ENCODE measurements at places on chromosomes 1 and 21.

GRCh38 chr1:6179564-6180175, 451 bp downstream of the CHD5 start:
- DNase-seq: no peak

- DNase-seq: no peak
Observed at GRCh38 chr1:239999170-239999569, 92.5 kb upstream of the FMN2 start.

GRCh38 chr1:37315371-37315846, 159.0 kb upstream of the ZC3H12A start:
- DNase-seq: no peak

DNA sequence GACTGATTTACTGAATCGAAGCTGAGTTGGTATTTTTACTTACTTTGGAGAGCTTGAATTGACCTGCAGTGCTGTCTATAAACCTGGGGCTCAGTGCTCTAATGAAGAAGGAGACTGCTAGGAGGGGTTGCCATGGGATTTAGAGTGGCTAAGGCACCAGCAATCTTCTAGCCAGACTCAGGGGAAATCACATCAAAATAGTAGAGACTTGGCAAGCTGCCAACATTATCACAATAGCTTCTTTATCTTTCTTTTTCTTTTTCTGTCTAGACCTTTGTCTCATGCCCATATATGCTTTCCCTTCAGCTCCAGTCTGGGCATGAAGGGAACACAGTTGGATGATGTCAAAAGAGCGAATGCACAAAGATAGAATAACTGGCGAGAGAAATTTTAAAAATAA, 301.1 kb upstream of the DPYD start:
- DNase-seq: peak; percentile 50

- DNase-seq: no peak
Observed at GRCh38 chr1:209705033-209705598, 470 bp downstream of the HSD11B1 start.

- DNase-seq: no peak
Observed at GRCh38 chr1:243267471-243267880, 11.6 kb downstream of the SDCCAG8 start.

GRCh38 chr1:15692121-15692682, 8.1 kb downstream of the PLEKHM2 start:
- no peak for DNase-seq

- no peak for DNase-seq
Observed at GRCh38 chr1:4447778-4448420, 206.5 kb upstream of the AJAP1 start.

- DNase-seq: no peak
Observed at GRCh38 chr21:40675017-40675416, 171.9 kb downstream of the DSCAM start.

DNA sequence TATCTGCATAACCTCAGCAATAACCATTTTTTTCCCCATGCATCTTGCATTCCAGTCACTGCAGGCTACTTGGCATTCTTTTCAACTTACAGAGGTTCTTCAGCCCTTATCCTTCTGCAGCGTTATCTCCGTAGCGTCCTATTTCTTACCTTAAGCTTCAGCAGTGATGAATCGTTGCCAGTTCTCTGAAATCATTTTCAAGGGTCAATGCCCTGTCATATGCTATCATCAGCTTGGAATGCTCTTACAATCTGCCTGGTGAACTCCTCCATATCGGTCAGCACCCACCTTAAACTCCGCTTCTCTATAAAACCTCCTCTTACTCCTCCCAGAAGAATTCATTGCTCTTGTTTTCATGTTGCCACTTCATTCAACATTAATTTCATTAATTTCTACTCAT, 105.1 kb upstream of the DPH5 start:
- peak; percentile 77 for DNase-seq

DNA sequence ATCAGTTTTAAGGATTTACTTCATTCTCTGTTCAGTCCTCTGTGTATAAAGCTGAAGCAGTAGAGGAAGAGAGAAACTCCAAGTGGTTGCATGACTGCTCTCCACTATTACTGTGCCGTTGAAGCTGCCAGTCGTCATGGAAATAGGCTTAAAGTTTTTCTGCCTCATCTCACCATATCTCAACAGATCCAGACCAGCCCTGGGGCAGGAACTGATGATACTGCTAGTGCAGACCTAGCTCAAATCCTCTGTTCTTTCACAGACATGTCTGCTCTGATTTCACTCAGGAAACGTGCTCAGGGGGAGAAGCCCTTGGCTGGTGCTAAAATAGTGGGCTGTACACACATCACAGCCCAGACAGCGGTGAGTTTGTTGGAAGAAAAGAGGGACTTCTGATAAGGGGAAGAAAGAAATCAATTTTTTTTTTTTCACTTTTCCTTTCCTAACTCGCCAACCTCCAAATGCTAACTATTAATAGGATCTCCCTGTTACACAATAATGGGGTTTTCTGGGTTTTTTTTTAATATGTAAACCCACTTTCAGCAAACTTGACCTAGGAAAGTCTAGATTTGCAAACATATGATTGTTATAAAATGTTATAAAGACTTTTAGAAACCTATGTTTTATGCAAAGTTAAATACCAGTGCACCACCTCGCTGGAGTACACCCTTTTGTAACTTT, 22.2 kb upstream of the STRIP1 start:
- DNase-seq: no peak

GRCh38 chr1:169681140-169681539, 30.3 kb downstream of the SELL start:
- DNase-seq: no peak

DNA sequence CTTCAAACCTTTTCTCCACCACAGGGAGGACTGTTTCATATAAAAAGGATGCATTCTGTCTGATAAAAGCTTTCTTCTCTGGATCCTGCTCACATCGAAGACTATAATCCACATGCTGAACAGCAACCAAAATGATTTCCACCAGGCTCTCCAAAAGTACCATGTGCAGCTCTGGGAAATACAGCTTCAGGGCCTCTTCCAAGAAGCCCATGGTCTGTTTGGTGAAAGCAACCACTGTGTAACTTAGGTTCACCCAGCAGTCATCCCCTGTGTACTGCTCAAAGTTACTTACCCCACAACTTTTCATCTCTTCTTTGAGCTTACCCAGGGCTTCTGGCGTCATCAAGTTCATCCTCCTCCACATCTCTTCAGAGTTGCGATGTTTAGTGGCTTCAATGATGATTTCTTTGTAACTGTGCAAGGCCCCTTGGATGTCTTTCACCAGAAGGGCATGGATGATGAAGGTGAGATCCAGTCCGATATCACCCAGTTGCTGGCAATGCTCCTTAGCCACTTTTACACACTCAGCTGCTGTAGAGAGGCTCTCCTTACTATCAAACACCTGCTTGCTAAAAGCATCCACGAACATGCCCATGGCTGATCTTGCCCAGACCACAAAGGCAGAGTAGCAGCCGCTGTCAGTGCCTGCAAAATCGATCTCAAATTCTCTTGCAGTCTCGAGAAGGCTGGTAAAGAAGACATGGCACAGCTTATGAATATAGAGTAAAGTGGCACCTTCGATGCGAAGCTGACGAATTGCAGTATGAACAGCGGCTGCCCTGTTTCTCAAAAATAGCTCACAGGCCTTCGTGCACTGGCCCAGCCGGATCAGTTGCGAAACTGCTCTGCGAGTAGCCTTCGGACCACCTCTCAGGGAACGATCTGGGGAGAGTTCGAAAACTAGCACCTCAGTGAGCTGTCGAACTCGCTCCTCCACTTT, 1.7 kb downstream of the EXOC8 start:
- DNase-seq: no peak

- DNase-seq: no peak
Observed at GRCh38 chr1:43803105-43803504, 95.8 kb downstream of the ST3GAL3 start.

DNA sequence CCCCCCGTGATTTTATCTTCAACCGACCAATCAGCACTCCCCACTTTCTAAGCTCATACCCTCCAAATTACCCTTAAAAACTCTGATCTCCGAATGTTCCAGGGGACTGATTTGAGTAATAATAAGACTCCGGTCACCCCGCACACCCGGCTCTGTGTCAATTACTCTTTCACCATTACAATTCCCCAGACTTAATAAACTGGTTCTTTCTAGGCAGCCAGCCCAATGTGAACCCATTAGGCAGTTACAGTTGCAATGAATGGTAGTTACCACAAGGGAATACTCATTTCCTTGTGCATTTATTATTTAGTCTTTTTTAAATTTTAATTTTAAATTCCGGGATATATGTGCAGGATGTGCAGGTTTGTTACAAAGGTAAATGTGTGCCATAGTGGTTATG, 177.9 kb downstream of the HFM1 start:
- no peak for DNase-seq

DNA sequence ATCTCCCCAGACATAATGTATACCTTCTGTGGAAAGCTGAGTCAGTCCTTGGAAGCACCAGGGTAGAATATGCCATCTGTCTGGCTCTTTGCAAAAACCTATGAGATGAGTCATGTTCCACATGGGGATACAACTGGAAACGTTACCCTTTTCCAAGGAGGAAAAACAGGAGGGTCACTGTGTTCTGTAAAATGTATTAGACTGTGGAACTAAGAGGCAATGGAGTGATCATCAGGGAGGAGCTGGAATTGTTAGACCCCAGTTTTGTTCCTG, 16.1 kb upstream of the PSMD4 start:
- peak; percentile 91 for DNase-seq

DNA sequence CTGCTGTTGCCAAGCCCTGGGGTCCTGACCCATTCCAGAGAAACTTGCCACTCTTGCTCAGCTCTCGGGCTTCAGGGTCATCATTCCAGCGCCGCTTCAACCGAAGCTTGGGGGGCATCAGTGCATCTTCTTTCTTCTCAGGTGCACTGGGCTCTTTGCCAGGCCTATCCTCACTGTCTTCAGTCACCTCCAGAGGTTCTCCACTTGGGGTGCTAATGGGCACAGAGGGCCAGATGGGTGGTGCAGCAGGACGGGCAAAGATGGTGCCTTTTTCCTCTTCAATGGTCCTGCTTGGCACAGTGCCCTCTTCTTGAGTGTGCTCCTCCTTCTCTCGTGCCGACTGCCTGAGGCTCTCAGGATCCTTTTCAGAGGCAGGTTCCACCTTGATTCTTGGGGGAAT, 13.3 kb downstream of the ETV3 start:
- no peak for DNase-seq

DNA sequence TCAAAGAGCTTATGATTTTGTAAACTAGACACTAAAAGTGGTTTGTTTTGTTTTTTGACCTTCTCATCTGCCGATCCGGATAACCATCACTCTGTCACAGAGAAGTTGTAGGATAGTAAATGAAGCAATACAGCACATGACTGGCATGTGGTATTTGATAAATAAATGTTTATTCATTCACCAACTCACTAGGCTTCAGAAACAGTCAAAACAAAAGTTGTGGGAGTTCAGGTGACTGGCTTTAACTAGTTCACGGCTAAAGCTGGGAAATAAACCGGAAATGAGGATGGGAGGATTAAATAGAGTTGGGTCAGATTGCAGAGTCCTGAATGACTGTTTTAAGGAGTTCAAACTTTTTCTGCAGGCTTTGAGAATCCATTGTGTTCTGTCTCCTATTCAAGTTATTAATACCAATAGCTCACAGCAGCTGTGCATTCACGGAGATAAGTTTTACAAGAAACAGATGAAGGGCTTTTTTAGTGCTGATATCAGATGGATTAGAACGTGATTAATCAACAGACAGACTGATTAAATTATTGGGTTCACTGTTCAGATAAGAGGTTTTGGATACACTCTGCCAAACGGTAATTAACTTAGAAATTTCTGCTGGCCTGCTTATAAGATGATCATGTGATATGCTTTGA, 463.3 kb downstream of the DPYD start:
- DNase-seq: no peak

DNA sequence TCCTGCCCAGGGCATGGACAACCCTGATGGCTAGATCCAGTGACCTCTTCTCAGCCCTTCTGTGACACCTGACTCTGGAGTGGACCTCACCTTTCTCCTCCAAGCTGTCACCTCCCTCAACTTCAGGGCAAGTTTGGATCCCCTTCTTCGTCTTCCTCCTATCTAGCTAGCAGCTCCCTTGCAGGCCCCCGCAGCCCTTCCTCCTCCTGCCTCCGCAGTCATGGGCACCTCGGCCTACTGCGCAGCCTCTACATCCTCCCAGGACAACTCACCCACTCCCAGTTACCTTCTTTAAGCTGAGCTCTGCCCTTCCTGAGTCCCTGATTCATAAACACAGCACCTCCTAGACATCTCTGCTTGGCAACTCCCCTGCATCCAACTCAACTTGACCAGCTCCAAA, 61.3 kb upstream of the ID3 start:
- no peak for DNase-seq

GRCh38 chr1:214524824-214525223, 26.6 kb downstream of the PTPN14 start:
- peak; percentile 65 for DNase-seq

GRCh38 chr1:37602750-37603694, 7.3 kb upstream of the GNL2 start:
- no peak for DNase-seq

- DNase-seq: peak; percentile 47
Observed at GRCh38 chr1:119008483-119009311, 20.6 kb upstream of the TBX15 start.

DNA sequence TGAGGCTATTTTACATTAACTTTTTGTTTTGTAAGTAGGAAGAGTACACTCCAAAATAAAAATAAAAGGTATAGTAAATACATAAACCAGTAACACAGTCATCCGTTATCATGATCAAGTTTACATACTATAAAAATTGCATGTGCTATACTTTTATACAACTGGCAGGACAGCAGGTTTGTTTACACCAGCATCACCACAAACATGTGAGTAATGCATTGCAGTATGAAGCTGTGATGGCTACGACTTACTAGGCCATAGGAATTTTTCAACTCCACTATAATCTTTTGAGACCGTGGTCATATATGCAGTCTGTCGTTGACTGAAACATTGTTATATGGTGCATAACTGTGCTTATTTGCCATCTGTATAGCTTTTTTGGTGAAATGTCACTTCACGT, 106.2 kb downstream of the CENPF start:
- no peak for DNase-seq

- DNase-seq: no peak
Observed at GRCh38 chr1:18434041-18434440, 46.7 kb upstream of the KLHDC7A start.

DNA sequence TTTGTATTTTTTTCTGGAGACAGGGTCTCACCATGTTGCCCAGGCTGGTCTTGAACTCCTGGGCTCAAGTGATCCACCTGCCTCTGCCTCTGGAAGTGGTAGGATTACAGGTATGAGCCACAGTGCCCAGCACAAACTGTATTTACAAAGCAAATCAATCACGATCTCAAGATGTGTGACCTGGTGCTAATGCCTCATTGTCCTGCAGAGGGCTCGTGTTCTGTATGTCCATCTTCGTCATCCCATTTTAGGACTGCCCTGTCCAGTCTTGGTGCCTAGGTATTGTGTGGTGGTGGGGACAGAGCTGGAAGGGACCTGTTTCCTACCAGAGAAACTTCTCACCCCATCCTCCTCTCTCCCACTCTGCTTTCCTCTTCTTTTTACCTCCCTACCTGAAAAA, 20.2 kb downstream of the PROK1 start:
- no peak for DNase-seq

DNA sequence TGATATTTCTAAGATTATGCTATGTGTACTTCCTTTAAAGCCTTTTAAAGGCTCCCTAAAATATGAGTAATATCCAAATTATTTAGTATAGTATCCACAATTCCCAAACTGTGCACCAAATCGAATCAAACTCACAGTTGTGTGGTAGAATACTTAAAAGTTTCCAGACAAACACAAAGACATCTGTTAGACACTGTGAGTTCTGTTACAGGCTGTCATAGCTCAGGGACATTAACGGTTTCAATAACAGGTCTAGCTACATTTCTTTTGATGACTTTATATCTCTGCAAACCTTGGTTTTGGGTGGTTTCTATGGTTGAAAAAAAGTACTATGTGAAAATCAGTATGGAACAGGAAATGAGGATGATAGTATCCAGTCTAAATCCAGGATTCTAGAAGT, 36.9 kb upstream of the NEK7 start:
- DNase-seq: no peak

All from fibroblast of lung (primary cell).